ENCODE measurements at places on chromosomes 12 and 14. TPM values are rescaled to one million over a fixed set of nuclear protein-coding genes. Genes with fewer than 3 reads are reported as not detected.

ZFC3H1 gene
- polyA plus RNA-seq: 28.0 TPM

BDKRB2 gene
- polyA plus RNA-seq: 5.2 TPM

PLA2G1B gene
- polyA plus RNA-seq: 14.7 TPM

AREL1 gene
- polyA plus RNA-seq: 13.9 TPM

NXPH4 gene
- polyA plus RNA-seq: 2.7 TPM

SDS gene
- 0.39 TPM for polyA plus RNA-seq

TCL1B gene
- polyA plus RNA-seq: not detected

All from hepatocyte (in vitro differentiated cells).